ENCODE measurements at places on chromosomes 5 and 9.

GRCh38 chr9:26809795-26810194 is 82.8 kb downstream of the CAAP1 start:
- no peak for DNase-seq

DNA sequence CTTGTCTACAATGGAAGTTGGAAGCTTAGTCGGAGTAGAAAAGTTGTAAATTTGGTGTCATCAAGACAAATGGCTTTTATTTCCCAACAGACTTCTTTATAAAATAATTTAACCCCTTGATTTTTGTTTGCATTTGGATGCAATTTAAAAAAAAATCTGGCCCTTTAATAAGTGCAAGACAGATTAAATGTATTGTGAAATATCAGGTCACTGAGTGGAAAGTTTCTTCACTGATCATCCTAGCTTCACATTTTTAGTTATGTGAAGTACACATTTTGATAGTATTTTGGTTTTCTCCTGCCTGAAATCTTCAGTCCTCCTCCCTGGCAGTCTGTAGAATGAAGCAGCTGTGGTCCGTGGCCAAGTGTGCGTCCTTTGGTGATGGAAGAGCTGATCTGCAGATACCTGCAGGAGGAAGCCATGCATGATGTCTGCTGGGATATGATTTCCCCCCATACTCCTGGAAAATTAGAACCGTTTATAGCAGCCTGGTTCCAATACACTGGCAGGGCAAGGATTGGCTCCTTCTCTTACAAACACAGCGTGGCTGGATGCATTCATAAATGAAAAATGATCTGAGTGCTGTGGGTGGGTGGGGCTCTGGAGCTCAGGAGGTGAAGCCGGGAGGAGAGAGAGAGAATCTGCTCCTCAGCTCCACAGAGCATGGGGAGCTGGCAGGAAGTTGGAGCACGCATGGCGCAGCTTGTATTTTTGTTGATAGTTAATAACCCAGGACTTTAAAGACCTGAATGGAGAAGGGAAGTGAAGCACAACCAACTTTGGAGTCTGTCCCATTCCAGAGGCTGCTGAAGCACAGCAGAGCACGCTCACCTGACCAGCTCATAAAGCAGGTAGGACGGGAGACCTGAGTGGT is 238.4 kb downstream of the GOLPH3 start:
- DNase-seq, result no peak

DNA sequence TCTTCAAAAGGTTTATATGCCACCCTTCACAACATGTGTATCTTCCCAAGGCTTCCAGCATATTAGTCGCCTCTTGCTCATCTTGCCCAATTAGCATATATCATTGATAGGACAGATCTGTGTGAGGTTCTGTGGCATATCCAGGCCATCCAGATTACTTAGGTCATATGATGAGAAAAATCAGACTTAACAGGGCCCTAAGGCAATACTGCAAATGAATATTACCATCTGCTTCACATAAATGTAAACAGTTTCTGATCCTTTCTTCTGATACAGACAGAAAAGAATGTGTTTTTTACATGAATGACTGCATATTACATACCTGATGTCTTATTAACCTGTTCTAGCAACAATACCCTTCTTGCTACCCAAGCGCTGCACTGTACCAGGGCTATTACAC is 41.3 kb upstream of the GHR start:
- no peak for DNase-seq

DNA sequence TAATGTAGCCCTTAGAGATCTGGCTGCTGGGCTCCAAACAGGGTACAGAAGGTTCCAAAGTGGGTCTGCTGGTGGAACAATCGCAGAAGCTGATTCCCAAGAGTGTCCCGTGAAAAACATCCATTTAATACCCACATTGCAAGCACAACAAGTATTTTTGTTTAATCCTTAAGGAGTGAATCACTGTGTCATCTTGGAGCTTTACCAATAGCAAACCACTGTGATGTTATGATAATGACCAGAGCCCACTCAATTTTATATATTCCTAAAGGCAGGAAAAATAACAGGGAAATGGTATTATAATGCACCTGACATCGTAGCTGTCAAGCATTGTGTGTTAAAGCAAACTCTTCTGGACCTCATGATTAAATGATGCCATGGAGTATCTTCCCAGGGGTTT is 291.9 kb downstream of the FBXL7 start:
- DNase-seq, result no peak

GRCh38 chr9:91126761-91127445 is 234.8 kb downstream of the AUH start:
- DNase-seq, result no peak

DNA sequence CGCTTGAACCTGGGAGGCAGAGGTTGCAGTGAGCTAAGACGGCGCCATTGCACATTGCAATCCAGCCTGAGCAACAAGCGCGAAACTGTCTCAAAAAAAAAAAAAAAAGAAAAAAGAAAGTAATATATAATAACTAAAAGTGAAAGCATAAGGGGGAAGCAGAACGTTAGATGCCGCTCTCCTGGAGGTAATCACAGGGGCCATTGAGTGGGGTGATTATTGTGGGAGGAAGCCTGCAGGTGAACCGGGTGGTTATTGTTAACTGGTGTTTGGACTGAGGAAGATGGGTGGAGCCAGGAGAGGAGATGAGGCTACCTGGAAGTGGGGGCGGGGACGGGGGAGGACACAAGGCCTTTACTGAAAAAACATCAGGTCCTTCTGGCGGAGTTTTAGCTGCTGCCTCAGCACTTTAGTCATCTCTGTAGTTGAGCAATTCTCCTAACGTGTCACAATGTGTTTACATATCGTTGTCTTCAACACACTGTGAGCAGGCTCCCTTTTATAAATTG is 5.3 kb upstream of the TJP2 start:
- DNase-seq, result peak; percentile 24

- DNase-seq, result no peak
Measured at GRCh38 chr5:108814551-108814950, 66.9 kb downstream of the FER start.

DNA sequence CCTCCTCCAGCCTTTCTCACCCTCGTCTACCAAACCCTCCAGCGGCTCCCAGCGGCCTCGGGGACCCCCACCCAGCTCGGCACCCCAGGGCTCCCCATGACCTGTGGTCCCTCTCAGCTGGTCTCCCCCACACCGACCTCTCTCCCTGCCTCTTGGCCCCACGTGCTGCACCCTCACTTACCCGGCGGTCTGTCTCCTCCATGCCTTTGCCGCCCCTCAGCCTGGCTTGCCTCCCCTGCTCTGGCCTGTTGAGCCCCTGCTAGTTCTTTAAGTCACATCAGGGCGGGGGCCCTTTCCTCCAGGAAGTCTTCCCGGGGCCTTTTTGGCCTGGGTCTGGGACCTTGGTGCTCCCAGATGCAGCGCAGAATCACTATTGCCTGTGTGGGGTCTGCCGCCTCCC is 81.5 kb downstream of the LMX1B start:
- DNase-seq, result no peak

DNA sequence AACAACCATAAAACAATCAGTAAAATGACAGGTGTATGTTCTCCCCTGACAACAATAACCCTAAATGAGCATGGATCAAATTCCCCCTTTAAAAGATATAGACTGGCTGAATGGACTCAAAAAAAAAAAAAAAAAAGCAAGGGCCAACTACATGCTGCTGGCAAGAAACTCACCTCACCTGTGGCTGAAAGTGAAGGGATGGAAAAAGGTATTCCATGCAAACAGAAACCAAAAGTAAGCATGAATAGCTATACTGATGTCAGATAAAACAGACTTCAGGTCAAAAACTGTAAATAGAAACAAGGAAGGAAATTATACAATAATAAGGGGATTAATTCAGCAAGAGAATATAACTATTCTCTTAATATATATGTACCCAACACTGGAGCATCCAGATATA is 54.2 kb upstream of the SSBP2 start:
- no peak for DNase-seq

DNA sequence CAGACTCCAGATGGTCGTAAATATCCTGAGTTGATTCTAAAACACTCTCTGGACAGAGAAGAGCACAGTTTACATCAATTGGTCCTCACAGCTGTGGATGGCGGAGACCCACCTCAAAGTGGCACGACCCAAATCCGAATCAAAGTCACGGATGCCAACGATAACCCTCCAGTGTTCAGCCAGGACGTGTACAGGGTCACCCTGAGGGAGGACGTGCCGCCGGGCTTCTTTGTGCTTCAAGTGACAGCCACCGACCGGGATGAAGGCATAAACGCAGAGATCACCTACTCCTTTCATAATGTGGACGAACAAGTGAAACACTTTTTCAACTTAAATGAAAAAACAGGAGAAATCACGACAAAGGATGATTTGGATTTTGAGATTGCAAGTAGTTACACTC is 891 bp downstream of the PCDHGB2 start:
- no peak for DNase-seq

GRCh38 chr5:101585366-101585765 is 682.3 kb upstream of the ST8SIA4 start:
- no peak for DNase-seq

GRCh38 chr9:79362100-79363081 is 209.4 kb upstream of the TLE4 start:
- DNase-seq, result no peak

DNA sequence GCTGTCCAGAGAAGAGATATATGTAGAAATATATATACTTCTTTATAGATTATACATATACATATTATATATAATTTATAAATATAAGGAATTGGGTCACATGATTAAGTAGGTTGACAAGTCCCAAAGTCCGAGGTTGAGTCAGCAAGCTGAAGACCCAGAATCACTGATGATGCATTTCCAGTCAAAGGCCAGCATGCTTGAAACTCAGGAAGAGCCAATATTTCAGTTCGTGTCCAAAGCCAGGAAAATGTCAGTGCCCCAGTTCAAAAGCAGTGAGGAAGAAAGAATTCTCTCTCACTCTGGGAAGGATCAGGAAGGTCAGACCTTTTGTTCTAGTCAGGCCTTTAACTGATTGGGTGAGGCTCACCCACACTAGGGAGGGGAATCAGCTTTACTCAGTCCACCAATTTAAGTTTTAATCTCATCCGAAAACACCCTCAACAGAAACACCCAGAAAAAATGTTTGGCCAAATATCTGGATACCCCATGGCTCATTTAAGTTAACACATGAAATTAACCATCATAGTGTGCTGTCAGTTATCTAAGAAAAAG is 42.0 kb upstream of the LVRN start:
- no peak for DNase-seq

GRCh38 chr9:18447131-18447530 is 26.8 kb upstream of the ADAMTSL1 start:
- DNase-seq, result no peak

DNA sequence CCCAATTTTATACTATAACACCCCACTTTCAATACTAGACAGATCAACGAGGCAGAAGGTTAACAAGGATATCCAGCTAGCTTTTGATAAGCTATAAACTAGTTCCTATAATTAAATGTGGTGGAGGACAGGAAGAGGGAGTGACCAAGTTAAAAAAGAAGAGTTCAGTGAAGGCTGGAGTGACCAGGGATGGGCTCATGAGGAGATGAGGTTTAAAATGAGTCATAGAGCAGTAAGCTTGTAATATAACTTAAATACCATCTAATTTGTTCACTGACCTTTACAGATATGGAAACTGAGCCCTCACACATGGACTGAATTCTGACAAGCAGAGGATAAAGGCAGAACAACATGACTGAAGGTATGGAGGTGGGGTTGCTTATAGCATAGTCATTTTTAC is 284.5 kb downstream of the SPATA31D1 start:
- DNase-seq, result no peak

DNA sequence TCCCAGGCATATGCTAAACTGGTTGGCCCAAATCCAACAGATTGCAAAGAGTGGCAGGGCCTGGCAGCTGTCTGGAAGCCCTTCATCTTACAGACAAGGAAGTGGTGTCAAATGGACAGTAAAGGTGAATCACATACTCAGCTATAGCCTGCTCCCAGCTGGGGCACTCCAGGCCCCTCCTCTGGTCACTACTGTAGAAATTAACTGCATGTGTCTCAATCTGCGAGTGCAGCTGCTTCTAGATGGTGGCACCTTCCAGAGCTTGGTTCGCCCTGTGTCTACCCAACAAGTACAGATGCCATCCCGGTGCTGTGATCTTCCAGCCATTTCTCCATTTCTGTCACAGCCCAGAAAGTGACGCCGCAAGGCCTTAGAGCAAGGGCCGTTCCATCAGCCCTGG is 50.2 kb downstream of the OTULIN start:
- DNase-seq, result no peak

DNA sequence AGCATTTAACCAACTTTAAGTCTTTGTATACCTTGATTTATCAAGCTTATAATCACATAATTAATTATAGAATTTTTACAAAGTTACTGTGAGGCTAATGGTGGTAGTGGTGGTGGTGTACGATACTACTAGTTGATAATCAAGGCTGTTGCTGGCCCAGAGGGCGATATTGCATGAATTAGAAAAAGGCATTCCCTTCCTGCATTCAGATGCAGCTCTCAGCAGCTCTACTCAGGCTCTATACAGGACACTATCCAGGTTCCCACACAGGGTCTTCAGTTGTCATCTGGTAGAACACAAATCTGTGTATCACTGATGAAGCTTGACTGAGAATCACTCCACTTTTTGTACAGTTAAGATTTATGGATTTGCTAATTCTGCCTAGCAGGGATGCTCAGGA is 562.8 kb upstream of the C9orf72 start:
- no peak for DNase-seq

DNA sequence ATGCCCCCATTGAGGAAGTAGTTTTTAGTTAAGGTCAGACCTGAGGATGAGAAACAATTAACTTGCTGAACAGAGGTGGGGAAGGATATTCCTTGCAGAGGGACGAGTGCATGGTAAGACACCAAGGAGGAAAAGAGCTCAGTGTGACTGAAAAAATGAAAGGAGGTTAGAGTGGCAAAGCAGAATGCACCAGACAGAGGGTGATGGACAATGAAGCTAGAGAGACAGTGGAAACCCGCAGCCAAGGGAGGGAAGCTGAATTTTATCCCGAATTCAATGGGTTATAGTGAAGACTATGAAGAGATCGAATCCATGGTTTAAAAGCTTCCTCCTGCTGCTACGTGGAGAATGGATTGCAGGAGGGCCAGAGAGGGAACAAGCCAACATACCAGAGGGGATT is 206.8 kb downstream of the FBN2 start:
- DNase-seq, result no peak

DNA sequence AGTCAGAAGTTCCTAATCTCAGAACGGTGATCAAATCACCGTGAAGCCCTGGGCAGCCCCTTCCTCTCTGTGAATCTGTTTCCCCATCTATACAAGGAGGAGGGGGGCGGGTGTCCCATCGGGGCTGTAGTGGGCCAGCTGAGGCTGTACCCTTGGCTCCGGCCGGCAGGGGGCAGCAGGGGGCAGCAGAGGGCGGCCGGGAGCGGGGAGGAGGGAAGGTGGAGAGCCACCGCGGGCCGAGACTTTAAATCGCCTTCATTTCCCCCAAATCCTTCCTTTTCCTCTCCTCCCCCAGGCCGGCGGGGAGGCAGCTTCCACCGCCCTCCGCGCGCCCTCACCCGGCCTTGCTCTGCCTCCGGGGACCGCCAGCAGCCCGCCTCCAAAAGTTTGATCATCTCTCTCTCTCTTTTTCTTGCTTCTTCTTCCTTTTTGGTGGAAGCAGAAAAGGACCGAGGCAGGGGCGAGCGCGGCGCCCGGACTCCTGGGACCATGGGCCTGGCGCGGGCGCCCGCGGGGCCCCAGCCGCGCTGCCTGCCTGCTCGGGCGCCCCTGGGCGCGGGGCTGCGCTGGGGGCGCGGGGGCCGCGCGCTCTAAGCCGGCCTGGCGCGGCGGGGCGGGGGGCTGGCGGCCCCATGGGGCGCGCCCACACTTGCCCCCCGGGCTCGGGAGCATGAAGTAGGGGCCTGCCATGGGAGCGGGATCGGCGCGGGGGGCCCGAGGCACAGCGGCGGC is at the start of gene COL27A1:
Gene COL27A1 (plus strand): TSS at position 275 of the 732 bp plus-strand sequence. CDS start 414 bp downstream, at position 689.
- DNase-seq, result no peak
